ENCODE measurements at places on chromosomes 12 and 14. TPM values are rescaled to one million over a fixed set of nuclear protein-coding genes. Genes with fewer than 3 reads are reported as not detected.

DNA sequence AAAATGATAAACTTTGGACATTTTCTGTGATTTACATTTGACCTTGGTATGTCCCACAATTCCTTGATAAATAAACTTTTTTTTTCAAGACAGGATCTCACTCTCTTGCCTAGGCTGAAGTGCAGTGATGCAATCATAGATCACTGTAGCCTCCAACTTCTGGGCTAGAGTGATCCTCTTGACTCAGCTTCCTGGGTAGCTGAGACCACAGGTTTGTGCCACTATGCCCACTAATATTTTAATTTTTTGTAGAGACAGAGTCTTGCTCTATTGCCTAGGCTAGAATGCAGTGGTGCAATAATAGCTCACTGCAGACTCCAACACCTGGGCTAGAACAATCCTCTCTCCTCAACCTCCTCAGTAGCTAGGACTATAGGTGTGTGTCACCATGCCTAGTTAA, 79.1 kb upstream of the PTGDR start:
- no peak for DNase-seq

DNA sequence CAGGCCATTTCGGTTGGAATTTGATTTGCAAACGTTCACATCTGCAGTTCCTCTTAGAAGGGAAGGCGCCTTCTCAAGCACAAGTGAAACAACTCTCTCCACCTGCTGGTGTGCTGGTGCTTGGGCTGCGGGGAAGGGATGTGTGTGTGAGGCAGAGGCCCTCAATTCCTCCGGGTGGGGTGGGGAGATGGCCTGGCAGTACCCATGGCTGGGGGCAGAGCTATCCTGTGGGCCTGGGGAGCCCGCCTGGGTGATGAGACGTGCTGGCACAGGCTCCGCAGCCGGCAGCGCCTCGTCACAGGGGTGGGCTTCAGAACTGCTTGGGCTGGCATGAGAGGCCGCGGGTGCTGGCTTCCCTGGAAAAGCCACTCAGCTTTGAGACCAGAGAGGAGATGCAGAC, 28.9 kb upstream of the TDRD9 start:
- no peak for DNase-seq

Gene DYNC1H1
- total RNA-seq: 753 TPM

GRCh38 chr14:31084385-31084784, 58.2 kb upstream of the STRN3 start:
- DNase-seq: no peak

DNA sequence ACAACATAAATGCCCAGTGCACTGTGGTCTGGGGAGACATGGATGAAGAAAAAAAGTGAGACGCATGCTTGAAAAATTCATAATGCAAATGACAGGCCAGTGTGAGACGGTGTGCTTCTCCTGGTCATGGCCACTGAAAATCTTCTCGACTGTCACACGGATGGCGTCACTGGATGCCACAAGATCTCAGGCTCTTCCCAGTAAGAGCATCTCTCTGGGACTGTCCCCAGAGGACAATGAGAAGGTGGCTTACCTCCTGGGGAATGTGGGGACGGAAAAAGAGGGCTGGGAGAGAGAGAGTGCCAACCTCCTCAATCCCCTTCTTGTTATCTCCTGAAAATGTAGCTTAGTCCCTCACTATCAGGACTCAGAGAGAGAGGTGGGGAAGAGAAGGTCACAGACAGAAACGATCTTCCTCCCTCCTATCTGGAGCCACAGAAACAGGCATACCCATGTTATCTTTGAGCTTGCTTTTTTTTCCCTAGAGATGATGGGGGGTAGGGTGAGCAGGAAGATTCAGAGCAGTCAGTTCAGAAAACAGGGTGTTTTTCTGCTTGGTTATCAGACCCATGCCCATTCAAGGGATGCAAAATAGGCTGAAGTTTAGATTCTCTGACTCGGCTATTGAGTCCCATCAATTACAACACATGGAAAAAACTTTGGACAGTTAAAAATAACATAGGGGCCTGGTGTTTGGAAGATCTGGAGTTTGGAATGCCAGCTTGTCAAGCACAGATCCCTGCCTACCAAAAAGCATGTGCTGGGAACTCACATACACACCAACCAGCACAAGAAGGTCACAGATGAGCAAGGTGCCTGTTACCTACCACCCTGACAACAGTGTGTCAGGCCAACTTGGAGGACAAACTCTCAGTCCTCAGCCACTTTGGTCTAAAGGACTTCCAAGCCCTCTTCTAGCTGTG, 24.2 kb downstream of the DPF3 start:
- no peak for DNase-seq

GRCh38 chr14:73842201-73842600, 9.4 kb upstream of the PTGR2 start:
- no peak for DNase-seq

DNA sequence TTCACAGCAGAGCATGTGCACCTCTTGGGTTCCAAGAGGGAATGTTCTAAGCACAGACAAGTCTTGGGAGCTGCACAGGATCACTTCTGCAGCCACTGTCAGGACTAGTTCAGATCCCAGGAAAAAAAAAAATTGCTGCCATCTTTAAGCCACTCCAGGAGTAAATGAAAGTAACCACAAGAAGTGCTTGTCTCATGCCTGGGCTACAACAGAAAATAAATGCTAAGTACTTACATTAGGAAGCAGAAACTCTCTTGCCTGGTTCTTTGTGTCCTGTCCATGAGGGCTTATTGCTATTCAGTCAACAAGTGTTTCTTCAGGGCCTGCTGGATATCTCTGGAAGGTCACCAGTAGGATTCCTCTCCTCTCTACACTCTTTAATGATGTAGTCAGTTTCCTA, 176.1 kb downstream of the KTN1 start:
- no peak for DNase-seq

GRCh38 chr12:82981150-82981549, 294.4 kb downstream of the TMTC2 start:
- no peak for DNase-seq

GRCh38 chr12:2301531-2302461, 249.0 kb downstream of the CACNA1C start:
- DNase-seq: no peak

- no peak for DNase-seq
Measured at GRCh38 chr14:92644171-92644969, 104.1 kb downstream of the LGMN start.

Gene SDR9C7
- total RNA-seq: 65.9 TPM

- DNase-seq: peak; percentile 82
Measured at GRCh38 chr12:110141389-110141788, 17.2 kb downstream of the IFT81 start.

- DNase-seq: no peak
Measured at GRCh38 chr14:61279082-61279481, 2.1 kb downstream of the TMEM30B start.

Gene NEDD1
- total RNA-seq: 11.8 TPM

DNA sequence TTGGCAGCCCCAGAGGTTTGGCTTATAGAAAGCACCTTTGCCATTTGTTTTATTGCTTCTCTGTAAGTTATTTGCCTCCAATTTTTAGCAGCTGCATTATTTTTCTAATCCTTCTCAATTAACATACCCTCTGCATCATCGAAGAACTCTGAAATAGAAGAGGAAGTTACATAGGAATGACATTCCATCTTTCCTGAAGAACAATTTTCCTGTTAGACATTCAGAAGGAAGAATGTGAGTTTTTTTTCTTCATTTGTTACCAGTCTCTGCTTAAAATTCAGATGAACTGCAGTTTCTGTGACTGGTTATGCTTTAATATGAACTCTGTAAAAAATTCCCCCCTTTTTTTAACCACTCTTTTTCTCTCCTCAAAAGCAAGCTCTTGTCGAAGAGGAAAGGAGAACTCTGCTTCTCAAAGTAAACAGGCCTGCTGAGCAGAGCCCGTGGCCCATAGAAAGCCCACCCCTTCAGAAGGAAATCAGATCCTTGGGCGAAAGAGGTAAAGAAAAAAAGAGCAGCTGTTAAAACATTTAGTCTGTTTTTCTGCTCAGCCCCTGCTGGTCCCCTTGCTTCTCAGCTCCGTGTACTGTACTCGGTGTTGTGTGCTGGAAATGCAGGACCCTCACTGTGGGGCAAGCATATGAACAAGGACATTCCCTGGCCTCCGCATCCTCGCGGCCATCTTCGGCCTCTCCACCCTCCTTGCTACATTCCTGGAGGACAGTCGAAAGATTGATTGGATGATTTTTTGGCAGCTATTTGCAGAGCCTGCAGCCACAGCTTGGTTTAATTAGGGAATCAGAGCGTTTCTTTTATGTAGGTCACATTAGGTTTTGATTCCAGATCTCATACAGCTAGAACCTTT, 164.4 kb upstream of the LRIG3 start:
- peak; percentile 66 for DNase-seq

Gene SLC6A15
- total RNA-seq: 2.4 TPM

DNA sequence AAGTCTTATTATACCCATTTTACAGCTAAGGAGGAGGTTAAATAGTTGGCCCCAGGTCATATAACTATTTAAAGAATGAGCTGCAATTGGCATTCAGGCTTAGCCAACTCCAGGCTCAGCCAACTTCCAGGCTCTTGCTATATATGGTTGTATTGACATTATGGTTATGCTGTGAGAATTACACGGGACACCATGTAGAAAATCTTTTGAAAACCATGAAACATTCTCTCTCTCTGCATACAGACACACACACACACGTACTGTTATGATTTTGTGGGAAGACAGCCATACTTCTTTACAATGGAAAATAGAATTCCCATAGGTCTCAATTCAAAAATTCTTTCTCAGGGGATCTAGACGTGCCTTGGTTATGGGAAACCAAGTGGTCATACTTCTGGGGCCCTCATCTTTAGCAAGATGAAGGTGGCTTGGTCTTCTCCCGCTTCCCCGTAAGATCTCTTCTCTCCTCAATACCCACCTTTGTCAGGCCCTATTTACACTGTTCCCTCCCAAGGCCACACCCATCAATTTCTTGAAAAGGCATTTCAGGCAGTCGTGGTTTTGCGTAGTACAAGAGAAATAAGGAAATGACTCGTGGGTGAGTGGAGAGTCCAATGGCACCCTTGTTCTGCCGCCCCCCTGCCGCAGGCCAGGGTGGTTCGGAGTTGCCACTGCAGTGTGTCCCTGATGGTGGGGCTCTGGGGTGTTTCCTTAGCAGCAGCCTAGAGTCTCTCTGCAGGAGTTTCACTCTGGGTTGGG, 10.0 kb upstream of the GPRC5A start:
- DNase-seq: no peak

GRCh38 chr12:22518060-22518719, 26.2 kb downstream of the C2CD5 start:
- no peak for DNase-seq

GRCh38 chr12:31325877-31326631, at the start of gene SINHCAF:
Gene SINHCAF (minus strand): TSS chr12:31326150. CDS start chr12:31298204, 27,946 bp downstream.
- peak; percentile 100 for DNase-seq

DNA sequence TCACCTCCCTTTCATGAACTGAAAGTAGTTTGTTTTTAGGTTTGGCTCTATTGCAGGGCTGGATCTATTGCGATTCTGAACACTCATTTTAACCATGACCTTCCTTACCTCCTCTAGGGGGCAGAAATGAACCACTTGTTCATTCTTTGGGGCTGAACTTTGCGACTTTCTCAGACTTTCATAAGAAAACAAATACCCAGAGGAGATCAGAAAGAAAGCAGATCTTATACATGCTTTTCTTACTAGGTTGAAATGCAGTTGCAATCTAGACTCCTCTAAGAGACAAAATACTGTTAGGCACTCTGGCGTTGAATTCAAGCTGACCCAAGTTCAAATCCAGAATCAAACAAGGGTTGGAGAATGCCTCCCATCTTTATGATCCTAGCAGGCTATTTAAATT, 32.6 kb upstream of the PLEKHG3 start:
- DNase-seq: no peak

- DNase-seq: no peak
Measured at GRCh38 chr12:17609153-17609552, 480.8 kb downstream of the RERGL start.

DNA sequence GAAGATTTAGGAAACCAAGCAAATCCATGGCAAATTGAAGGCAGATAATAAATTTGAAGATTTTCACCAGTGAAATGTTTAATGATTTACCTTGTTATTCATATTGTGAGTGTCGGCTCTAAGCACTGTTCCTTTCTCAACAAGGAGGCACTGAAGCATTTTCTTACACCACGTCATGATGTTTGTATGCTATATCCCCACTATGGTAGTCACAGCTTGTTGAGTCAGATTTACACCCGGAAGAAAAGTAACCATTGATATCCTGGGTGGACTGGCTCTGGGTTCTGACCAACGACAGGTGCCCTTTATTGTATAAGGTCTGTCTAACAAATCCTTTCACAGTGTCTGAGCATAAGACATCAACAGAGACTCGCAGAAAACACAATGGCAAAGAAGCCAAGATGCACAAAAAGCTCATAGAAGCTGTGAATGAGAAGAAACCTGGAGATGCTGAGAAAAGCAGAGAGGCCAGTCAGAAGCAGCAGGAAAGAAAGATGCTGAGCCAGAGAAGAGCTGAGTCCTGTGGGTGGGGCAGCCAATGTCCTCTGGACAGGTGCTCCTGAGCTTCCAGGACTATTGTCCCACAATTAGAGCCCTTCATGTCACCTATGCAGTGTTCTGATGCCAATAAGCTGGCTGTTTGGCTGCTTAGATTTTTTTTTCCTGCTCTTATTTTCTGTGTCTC, 49.7 kb upstream of the ARHGAP5 start:
- DNase-seq: no peak

GRCh38 chr14:99274346-99275221, 2.6 kb upstream of the BCL11B start:
- DNase-seq: peak; percentile 89

GRCh38 chr12:103817791-103818190, 23.2 kb downstream of the NT5DC3 start:
- DNase-seq: no peak

Gene KRT74
- total RNA-seq: 44.4 TPM

GRCh38 chr12:65608319-65608916, 215.9 kb upstream of the HMGA2 start:
- DNase-seq: no peak

DNA sequence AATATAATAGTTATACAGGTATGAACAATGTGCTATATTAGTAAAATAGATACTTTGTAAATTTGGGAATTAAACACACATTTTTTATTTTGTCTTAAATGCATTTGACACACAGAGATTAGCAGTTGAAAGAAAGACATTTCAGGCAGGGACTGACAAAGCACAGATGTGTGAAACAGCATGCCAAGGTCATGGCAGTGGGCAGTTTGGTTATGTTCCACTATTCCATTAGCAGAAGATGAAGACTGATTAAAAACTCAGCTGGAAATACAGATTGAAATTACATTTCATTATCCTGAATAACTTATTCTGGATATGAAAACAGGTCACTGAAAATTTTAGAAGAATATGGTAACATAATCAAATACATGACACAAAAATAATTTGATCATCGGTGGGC, 669.8 kb upstream of the LRFN5 start:
- DNase-seq: no peak

GRCh38 chr14:59247801-59248584, 59.5 kb downstream of the DAAM1 start:
- no peak for DNase-seq

Data from suprapubic skin (tissue), 4 donors.